ENCODE measurements at places on chromosomes 3 and 15.

GRCh38 chr3:150377601-150378300, 30.3 kb upstream of the TSC22D2 start:
- DNase-seq = no peak

GRCh38 chr15:95609096-95609495, 721.4 kb upstream of the NR2F2 start:
- DNase-seq = peak; percentile 63

DNA sequence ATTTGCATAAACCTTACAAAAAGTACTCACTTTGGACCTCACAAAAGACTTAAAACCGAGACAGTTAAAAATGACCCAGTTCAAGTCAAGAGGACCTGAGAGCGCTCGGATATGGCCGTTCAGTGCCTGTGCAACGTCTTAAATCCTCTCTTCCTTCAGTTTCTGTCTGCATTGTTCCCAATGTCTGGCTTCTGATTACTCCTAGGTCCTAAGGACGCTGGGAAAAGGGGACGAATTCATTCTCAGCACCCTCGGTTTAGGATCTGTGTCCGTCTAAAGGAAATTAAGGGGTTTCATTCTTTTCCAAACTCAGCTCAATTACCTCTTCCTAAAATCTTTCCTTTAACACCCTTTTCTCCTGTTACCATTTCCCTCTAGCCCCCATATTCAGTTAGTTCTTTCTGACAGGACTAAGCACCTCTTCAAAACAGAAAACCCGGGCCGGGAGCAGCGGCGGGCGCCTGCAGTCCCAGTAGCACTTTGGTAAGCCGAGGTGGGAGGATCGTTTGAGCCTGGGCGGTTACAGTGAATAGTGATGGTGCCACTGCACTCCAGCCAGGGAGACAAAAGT, 970 bp downstream of the DPPA4 start:
- DNase-seq = peak; percentile 34

GRCh38 chr15:52336529-52336928, 40.9 kb upstream of the MYO5C start:
- DNase-seq = peak; percentile 7

DNA sequence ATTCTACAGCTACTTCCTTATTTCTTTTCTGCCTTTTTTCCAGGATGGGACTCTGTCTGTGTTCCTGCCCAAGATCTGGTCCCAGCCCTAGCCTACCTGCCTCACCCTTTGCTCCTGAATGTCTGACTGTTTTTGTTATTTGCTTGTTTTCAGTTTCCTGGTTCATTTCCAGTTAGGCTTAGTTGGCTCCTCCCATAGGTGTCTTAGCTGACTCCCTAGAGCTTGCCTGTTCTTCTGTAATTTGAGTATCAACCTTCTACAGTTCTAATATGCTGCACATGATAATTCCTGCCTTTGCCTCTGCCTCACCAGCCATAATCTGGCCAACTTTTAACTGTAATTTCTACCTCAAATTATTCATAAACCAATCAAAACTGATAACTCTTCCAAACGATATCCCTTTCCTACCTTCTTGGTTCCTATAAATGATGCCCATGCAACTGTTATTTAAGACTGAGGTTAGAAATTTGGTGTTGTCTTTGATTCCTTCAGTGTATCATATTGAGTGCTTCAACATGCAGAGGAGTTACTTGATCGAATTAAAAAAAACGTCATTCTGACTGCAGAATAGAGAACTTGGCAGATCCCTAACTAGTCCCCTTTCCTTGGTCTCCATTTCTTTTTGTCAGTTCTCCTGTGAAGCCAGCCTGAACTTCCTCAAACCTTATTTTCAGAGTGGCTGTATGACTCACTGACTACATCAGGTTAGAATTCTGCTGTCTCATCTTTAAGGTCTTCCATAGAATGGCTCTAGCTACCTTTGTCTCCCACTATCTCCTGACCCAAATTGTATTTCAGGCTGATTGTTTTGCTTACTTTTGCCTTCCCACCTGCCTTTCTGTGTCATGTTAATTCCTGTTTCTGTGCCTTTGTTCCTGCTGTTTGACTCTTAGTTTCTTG, 8.4 kb downstream of the GOLM2 start:
- DNase-seq = peak; percentile 61

DNA sequence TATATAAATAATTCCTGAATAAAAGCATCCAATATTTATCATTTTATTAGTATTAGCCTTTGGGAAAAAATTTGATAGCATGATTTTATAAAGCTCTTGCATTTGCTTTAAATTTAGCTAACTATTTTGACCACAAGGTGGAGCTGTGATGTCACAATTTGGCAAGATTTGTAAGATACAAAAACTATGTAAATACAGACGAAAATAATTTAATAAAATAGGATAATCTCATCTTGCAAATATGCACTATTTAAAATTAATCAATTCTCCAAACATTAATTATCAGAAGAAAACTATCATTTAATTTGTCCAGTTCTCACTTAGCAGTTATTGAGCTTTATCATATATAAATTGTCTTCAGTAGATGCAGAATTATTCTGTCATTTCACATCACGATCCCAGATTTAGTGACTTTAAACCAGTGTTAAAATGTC, 95.4 kb downstream of the PLOD2 start:
- peak; percentile 69 for DNase-seq

GRCh38 chr3:140258222-140258724, 323.3 kb downstream of the CLSTN2 start:
- peak; percentile 5 for DNase-seq

GRCh38 chr15:33398555-33398954, 87.8 kb downstream of the RYR3 start:
- DNase-seq = no peak

- DNase-seq = no peak
These were observed 156.2 kb downstream of the DNAJB8 start for GRCh38 chr3:128310286-128311058.

All from fibroblast of skin of right biceps (primary cell).